ENCODE measurements at places on chromosomes 16 and 17. TPM values are rescaled to one million over a fixed set of nuclear protein-coding genes. Genes with fewer than 3 reads are reported as not detected.

GRCh38 chr17:45307290-45308015, 9.4 kb downstream of the MAP3K14 start:
- peak; percentile 78 for DNase-seq

DNA sequence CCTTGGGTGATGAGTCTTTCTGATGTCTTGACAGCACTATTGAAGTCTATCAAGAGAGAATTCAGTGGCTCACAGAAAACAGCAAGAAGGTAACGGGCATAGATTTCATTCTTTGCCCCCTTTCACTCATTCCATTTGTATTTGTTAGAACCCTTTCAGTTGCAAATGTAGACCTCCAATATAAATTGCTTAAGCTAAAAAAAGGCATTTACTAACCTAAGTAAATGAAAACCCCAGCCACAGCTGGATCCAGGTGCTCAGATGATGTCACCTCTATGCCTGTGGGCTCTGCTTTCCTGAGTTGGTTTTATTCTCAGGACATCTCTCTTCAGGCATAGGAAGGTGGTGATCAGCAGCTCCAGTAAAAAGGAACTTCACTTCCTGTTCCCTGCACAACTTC, 11.1 kb downstream of the VWA3A start:
- DNase-seq = no peak

- peak; percentile 9 for DNase-seq
Measured at GRCh38 chr16:12896562-12896961, 4.8 kb upstream of the SHISA9 start.

DNA sequence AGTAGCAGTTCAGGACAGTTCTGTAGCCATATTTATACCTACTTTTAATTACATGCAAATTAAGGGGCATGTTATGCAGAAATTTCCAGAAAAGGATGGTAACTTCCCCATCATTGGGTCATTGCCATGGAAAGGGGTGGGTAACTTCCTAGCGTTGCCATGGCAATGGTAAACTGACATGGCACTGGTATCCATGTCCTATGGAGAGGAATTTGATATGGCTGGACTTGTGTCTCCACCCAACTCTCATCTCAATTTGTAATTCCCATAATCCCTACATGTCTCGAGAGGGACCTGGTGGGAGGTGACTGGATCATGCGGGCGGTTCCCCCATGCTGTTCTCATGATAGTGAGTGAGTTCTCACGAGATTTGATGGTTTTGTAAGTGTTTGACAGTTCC, 35.6 kb upstream of the CACNG4 start:
- DNase-seq = no peak

DNA sequence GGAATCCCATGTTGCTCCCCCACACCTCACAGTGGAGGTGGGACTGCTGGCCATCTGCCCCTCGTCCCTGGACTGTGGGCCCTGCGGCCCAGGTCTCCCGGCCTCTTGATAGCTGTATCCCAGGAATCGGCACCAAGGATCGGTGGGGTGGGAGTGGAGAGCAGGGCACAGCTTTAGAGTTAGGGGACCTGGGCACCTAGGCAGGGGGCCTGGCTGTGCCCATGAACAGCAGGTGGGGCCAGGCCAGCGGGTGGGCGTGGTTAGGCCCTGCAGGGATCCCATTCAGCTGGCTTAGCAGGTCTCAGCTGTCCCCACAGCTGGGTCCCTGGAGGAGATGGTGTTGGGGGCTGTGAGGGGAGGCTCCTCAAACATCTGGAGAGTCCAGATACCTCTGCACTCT, 49.2 kb downstream of the SREBF1 start:
- DNase-seq = no peak

GRCh38 chr16:64269756-64270155, 852.1 kb downstream of the CDH11 start:
- DNase-seq = no peak

DNA sequence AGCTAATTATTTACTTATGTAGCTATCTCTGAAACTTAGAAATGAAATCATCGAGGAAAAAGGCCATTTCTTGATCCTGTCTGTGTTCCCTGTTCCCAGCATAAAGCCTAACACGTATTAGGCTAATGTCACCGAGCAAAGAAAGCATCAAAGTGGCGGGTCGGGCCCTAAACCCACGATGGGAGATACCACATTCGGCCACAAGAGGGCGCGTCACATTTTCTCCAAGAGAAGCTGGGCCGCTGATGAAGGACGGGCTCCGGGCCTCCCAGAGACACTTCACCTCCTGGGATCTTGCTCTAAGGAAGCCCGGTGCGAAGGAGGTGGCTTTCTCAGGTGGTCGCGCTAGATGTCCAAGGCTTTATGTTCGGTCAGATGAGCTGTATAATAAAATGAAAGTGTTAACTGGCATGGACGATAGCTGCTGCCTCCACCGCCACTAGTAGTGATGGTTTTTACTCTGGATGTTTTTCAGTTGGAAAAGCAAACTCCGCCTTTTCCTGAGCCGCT, 853 bp upstream of the PDK2 start:
- DNase-seq = peak; percentile 94

GRCh38 chr17:54405826-54406225, 494.8 kb upstream of the TOM1L1 start:
- DNase-seq = no peak

GRCh38 chr17:43756201-43756600, 2.4 kb downstream of the SOST start:
- DNase-seq = no peak

DNA sequence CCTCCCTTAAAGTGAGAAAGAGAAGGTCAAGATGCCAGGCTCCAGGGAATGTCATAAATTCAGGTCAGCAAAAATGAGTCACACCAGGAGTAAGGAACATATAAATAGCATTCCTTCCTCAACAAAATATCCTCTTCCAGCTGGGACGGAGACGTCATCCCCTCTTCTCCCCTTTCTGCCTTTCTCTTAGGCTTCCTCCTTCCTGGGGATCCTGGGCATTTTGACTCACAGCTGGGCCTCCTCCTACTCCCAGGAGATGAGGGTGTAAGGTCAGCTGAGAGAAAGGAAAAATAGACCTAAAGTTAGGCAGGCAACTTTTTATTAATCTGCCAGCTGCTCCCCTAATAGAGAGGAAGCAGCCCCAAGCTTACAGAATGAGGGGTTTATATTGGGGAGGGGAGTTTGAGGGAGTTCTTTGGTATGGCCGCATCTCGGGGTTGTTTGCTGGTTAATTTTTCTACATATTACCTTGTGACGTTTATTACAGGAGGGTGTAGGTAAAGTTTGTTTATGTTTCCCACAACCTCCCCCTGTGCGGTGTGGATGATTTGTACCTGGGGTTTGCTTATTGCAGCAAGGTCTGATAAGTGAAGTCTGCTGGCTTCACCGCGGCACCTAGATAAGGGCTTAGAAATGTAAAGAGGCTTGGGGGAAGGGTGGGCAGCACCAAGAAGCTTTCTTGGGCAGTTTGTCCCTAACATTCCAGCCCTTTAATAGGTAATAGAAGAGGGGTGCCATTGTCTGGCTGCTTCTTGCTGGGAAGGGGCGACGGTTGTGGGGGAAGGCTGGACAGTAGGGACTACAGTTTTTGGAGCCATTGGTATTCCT, 7.1 kb upstream of the ZNF747 start:
- no peak for DNase-seq

- no peak for DNase-seq
Measured at GRCh38 chr17:60301649-60302048, 90.3 kb downstream of the USP32 start.

DNA sequence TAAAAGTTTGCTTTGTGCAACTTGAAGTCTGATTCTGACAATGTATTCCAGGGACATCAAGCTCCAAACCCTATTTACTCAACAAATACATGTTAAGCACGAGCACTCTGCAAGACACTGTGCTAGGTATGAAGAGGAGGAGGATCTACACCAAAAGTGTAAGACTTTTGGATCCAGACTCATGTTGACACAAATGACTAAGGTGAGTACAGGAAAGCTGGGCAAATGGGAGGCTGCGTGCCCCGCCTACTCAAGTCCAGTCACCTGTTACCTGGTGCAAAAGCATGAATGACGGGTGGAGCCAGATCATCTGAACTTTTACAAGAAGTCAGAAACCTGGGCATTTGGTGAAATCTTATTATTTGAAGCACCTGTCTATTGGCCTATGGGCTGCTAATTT, 120.7 kb downstream of the ABCC12 start:
- DNase-seq = no peak

GRCh38 chr17:40063187-40063771, 514 bp downstream of the THRA start:
- DNase-seq = peak; percentile 50

DNA sequence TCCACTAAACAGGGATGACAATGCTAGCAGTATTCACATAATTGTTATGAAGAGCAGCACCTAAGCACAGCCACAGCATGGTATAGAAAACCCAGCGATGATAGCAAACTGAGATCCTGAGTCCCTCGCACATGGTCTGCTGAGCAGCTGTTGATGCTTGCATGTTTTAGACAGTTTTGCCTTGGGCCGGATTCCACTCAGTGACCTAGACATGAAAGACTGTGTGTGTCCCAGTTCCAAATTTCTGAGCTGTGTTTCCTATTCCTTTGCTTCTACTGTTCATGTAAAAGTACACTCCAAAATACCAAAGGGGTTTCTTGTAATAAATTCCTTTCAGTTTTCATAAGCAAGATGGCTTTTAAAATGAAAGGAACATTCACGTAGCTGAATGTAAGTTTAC, 30.8 kb upstream of the CMTR2 start:
- DNase-seq = no peak

The MYH10 gene
- total RNA-seq = 21.3 TPM

The CDH15 gene
- total RNA-seq = not detected

The KRT12 gene
- total RNA-seq = not detected

The HSD17B1 gene
- 0.35 TPM for total RNA-seq

The ENPP7 gene
- total RNA-seq = not detected

Data from activated CD4-positive, alpha-beta T cell treated with anti-CD3 and anti-CD28 coated beads for 36 hours (primary cell).